ENCODE measurements at places on chromosomes 2 and 18.

DNA sequence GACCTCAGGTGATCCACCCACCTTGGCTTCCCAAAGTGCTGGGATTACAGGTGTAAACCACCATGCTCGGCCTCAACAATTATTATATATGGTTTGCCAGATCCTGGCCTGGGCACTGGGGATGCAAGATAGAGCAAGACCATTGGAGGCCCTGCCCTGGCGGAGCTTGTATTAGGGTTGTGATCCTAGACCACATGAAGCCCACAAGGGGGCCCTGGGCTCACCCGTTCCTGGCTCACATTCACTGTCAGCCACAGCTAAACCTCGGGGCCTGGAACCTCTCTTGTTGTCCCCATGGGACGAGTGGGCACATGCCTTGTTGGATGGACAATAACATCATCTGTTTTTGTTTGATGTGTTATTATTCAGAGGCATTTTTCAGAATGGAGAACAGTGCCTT, 14.9 kb downstream of the HPCAL1 start:
- DNase-seq, result no peak

DNA sequence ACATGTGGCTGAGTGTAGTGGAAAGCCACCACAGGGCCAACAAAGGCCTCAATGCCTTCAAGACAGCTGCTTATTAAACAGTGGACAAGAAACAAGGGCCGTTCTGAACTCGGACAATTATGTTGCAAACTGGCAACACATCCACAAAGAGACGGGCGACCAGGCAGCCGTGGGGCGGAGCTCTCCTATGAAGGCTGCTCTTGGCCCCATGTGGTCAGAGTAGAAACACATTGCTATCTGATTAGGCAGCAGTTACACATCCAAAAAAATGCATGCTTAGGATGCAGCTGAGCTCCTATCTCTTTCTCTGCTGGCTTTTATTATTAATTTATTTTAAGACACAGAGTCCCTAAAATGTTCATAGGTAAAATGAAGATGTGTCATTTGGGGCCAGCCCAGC, 163.4 kb downstream of the TMEM163 start:
- DNase-seq, result no peak

DNA sequence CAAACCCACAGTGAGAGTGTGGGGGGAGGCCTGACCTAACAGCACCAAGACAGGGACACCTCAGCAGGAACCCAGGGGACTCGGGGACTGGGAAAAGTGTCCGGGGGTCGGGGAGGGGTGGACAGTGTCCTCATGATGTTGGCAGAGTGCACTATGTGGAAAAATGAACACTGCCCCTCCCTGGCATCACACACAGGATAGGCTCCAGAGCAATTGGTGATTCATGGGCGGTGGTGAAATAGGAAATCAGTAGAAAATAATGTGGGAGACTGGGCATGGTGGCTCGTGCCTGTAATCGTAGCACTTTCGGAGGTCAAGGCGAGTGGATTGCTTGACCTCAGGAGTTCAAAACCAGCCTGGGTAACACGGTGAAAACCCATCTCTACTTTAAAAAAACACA, 3.6 kb upstream of the ANO7 start:
- DNase-seq, result no peak

DNA sequence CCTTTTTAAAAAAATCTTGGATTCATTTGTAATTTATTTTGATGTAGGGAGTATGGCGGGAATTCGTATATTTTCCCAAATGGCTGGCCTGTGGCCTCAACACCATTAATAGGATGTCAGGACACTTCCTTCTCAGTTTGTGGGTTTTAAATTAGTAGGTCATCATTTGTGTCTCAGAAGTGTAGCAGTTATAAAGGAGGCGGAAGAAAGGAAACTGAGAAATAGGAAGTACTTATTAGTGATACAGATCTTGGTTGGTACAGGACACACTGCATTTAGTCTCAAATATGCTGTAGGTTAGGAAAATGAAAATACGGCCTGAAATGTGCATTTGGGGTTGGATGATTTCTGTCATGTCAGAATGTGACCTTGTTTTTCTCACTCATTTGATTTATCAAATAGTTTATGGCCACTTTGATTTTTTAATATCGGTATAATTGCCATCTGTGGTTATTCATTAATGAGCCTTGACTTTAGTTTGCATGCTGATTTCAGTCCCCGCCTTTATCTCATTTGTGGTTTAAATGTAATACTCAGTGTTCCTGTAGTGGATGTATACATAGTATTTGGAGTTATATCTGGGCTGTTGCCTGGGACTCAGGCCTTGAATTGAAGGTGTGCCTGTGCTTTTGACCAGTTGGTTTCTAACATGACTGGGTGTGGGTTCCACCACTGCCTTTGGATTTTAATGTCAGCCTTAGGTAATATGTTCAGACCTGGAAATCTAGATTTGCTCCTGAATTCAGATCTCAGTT, 31.4 kb downstream of the ZCCHC2 start:
- DNase-seq, result no peak

DNA sequence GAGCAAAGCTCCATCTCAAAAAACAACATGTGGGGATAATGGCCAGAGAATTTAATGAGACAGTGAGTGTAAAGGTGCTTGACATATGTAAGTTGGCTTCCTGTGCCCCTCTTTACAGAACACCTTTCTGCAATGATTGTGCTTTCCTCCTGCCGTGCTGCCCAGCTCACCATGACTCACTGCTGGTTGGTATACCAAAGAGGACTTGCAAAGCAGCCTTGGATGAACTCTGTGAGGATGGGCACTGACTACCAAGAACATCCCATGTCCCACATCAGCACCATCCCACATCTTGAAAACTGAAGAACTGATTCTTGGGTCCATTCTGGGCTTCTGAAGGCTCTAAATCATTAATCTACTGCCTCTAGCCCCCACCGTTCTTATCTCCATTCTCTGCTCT, 52.2 kb downstream of the NGEF start:
- DNase-seq, result no peak

DNA sequence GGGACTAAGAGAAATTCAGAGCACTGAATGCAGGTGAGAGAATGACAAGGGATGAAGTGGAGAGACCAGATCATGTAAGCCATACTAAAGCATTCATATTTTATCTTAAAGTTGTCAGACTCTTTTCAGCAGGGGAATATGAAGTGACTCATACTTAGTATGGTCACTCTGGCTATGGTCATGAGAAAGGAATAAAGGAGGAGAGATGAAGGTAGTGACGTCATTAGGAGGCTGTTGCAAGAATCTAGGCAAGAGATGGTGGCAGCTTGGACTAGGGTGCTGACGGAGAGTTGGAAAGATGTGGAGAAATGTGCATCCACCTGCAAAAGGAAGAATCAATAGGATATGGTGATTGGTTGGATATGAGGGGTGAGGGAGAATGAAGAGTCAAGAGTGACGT, 203.2 kb upstream of the ACVR2A start:
- no peak for DNase-seq

DNA sequence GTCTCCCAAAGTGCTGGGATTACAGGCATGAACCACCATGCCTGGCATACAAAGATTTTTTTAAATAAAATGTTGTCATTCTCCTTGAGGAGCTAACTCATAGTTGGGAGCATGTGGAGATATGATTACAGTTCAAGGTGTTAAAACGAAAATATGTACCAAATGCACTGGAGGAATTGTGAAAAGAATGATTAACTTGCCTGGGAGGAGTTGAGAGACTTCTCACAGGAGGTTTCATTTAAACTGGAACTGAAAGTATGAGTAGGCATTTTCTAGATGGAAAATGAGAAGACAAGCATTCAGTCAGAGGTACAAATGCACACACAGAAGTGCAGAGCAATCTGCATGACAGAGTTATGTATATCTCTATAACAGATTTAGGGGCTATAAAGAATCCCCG, 126.6 kb upstream of the PDE1A start:
- DNase-seq, result no peak

DNA sequence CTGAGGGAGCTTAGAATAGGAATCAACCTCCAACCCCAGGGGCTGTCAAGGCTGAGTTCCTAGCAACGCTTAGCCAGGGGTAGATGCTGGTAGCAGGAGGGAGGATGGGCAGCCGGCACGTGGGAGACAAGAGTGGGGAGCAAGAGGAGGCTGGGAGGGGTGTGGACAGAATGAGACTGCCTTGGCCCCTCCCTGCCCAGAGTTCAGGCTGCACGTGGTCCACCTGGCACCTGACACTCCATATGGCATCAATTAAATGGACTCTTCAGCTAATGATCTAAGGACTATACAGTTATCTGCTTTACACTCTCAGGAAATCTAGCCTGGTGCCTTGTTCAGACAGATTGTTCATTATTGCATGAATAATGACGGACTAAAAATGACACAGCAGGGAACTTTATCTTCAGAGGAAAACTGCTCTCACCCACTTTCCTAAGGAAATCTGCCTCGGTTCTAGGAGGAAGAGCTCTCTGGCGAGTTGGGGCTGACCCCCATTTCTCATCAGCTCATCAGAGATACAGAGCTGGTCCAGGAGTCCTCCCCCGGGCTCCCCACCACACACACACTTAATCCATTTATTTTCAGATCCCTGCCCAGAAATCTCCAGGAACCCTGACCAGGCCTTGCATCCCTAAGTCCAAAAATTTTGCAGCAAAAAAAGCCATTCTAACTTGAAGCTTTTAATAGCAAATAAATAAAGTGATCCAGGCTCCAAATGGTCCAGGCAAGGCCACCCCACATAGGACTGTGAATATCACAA, 102.1 kb upstream of the CDC42EP3 start:
- DNase-seq, result peak; percentile 51

DNA sequence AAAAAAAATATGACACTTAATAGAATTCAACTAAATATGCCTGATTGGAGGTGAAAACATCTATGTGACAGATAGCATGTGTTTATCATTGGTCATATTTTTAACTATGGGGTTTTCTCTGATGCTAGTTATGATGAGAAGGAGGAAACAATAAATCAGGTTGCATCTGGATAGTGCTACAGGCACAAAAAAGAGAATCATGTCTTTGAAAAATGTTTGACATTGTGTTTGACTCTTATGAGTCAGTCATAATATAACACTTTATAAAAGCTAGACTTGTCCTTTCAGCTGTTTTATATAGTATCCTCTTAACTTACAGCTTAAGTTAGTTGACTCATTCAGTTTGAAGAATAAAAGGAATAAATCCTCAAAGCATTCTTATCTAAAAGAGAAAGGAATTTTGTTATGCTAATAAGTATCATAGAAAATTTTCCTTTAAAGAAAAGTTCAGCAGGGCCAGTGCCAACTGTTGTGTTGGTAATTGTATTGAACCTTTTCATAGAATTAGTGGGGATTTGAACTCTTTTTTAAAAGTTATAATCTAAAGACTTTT, 78.4 kb upstream of the UBXN4 start:
- DNase-seq, result no peak

DNA sequence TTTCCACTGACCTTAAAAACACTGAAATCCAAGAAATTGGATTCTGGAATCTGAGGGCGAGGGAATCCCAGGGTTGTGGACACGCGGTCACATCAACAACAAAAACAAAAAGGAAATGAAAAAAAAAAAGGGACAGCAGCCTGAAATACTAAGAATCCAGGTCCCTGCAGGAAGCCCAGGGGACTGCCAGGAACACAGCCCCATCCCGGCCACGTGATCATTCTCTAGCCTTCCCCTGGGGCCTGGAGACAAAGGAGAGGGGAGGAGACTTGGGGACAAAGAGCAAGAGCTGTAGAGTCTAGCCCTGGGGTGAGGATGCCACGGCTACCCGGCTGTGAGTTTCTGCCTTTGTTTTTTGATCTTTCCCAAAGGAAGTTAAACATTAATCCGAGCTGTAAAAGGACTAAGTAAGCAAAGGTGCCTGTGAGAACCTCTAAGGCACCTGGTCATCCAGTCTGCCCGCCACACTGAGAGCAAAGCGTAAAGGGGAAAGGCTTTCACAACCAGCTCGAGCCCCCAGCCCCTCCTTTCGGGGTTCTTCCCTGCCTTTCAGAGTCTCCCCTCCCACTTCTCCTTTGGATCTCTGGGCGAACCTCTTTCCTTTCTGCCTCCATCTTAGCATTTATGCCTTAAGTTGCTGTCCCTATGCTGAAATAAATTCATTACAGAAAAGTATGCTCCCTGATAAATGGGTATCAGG, 57.9 kb upstream of the MSH2 start:
- DNase-seq, result peak; percentile 83

GRCh38 chr2:86519349-86519748, 43.9 kb downstream of the CHMP3 start:
- DNase-seq, result peak; percentile 87

- DNase-seq, result no peak
Observed at GRCh38 chr2:120539937-120540718, 194.2 kb downstream of the INHBB start.
